ENCODE measurements at places on chromosomes 7 and 10.

GRCh38 chr10:61825628-61826027 is 75.9 kb upstream of the ARID5B start:
- DNase-seq: no peak

DNA sequence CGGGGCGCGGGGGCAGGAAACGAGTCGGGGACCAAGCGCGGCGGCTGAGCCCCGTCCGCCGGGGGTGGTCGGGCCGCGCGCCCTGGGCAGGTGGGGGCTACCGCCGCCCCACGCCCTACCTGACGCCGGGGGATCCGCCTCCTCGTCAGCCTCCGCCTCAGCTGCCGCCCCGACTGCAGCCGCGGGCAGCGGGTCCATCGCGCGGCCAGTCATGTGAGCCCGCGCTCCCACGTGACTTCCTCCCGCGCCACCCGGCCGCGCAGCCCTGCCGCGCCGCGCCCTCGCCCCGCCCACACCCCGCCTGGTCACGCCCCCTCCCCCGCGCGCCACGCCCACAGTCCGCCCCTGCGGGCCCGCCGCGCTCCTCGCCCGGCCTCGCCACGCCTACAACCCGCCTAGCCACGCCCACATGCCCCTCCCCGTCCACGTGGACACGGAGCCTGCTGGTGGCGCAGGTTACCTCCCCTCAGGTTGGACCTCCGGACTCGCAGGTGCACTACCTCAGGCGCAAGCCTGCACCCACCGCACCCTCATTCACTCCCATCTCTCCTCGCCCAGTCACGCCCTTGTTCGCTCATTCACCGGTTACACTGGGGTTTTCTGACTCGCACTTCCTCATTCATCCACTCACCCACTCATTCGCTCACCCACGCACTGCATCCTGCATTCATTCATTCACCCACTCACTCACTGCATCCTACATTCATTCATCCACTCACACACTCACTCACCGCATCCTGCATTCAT is at the start of gene SNX8:
Gene SNX8, minus strand, starts transcription at position 233 of the 747 bp plus-strand sequence. Its CDS starts 20 bp downstream, at position 213.
- no peak for DNase-seq

DNA sequence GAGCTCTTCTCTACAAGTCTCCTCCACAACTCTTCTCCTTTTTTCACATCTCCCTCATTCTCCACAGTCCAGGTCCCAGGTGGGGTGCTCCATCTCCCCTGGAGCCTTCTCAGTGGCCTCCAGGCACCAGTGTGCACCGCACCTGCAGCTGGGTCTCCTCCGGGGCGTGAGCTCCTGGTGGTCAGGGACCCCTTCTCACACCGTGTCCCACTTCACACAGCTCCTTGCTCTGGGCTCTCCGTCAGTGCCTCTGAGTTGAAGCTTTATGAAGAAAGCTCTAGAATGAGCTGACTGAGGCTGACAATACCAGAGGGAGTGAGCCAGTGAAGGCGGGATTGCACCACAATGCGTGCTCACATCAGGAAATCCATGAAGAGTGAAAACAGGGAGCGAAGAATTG is 290.2 kb downstream of the DNAJB6 start:
- no peak for DNase-seq

DNA sequence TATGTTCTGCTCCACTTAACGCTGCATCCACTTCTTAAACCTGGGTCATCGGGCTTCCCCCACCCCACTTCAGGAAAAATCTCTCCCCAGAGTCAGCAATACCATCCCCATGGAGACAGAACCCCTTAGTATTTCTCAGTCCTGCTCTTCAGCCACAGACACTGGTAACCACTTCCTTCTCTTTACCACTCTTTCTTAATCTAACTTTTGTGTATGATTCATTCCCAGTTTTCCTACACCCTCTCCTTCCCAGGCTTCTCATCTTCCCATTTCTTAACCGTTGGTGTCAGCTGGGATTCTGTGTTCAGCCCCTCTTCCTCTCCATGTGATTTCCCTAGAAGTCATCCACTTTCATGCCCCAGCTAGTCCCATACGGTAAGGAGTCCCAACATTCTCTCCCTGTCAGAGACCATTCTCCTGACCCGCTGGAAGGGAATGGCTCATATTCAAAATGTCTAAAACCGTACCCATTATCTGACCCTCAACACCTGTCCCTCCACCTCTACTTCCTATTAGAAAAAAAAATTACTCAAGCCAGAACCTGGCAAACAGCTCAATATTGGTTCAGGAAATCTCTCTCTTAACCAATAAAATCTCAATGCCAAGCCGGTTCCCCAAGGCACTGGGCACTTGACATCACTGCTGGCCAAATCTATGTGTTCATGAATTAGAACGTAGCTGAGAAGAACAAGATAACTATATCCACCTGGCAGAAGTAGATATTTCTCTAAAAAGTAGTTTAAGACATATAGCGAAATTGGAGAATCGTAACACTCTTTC is 89.4 kb downstream of the DGKI start:
- DNase-seq: no peak

DNA sequence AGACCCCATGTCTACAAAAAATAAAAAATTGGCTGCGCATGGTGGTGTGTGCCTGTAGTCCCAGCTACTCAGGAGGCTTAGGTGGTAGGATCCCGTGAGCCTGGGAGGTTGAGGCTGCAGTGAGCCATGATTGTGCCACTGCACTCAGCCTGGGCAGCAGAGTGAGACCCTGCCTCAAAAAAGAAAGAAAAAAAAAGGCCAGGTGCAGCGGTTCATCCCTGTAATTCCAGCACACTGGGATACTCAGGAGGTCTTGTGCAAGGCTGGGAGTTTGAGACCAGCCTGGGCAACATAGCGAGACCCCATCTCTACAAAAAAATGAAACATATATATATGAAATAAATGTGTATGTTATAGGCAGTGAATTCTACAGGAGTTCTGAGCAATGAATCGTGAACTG is 44.5 kb upstream of the UBE2H start:
- DNase-seq: no peak

- DNase-seq: no peak
Measured at GRCh38 chr7:3067193-3067592, 23.5 kb upstream of the CARD11 start.

- DNase-seq: no peak
Measured at GRCh38 chr10:132615341-132616169, 78.0 kb downstream of the INPP5A start.

- no peak for DNase-seq
Measured at GRCh38 chr7:80039251-80039884, 95.3 kb upstream of the GNAI1 start.

DNA sequence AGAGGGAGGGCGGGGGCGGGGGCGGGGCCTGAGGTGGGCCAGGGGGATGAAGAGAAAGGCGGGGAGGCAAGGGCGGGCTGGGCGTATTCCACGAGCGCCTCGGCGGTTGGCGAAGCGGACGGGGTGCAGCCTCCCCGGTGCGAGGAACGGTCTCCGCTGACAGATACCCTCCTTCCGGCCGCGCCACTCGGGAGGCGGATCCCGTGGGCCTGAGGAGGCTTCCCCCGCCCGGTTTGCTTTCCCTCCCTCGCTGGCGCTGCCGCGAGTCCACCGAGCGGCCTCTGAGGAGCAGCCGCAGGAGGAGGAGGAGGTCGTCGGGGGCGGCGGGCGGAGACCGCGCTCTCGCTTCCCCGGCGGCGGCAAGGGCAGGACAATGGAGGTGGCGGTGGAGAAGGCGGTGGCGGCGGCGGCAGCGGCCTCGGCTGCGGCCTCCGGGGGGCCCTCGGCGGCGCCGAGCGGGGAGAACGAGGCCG is at the start of gene TRIM24:
Gene TRIM24, plus strand, starts transcription at position 84 of the 473 bp plus-strand sequence. Its CDS starts 290 bp downstream, at position 374.
- DNase-seq: no peak

DNA sequence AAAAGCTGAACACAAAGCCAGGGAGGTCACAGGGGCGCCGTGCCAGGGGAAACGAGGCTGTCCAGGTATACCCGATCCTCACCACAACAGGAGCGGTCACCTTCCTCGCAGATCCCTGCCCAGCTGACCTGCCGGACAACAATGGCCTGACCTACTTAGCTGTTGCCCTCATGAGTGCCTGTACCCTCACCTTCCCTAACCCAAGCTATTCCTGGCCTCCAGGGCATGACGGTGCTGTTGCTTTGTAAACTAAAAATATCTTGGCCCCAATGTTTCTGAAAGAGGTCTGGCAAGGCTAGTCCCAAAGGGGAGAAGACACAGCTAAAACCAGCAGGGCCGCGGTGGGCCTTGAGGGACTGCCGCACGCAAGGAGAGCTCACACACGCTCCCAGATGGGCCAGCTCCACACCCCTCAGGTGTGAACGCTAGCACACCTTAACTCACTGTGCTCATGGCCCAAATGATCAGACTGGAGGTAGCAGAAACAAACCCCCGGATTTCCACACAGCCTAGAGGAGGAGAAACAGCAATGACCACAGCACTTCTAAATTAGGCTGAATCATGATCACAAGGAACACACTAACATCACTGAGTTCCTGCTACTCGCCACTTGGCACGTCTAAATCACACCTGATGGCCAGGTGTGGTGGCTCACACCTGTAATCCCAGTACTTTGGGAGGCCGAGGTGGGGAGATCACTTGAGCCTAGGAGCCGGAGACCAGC is 66.3 kb upstream of the CYTH3 start:
- DNase-seq: no peak

- no peak for DNase-seq
Measured at GRCh38 chr10:69501657-69502056, 50.4 kb downstream of the TSPAN15 start.

GRCh38 chr7:137873524-137873923 is 26.8 kb upstream of the DGKI start:
- no peak for DNase-seq

DNA sequence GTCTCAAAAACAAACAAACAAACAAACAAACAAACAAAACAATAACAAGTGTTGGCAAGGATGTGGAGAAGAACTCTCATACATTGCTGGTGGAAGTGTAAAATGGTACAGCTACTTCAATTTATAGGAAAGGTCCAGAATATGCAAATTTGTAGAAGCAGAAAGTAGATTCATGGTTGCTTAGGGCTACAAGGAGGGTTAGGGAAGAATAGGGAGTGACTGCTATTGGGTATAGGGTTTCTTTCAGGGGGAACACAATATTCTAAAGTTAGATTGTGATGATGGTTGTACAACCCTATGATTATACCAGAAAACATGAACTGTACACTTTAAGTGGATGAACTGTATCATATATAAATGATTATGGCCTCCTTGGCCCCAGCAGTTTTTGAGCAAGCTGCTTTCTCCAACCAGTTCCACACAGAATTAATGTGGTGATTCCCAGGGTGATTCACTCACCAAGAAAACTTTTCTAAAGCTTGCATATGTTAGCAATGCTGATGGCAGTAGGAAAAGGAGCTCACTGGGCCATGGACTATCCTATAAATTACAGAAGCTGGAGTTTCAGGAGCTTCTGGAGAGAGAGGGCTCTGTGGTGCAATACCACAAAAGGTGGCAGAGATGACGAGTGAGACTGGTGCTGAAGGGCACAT is 52.8 kb upstream of the KCNIP2 start:
- no peak for DNase-seq

- DNase-seq: no peak
Measured at GRCh38 chr10:114065049-114065435, 21.4 kb downstream of the ADRB1 start.

DNA sequence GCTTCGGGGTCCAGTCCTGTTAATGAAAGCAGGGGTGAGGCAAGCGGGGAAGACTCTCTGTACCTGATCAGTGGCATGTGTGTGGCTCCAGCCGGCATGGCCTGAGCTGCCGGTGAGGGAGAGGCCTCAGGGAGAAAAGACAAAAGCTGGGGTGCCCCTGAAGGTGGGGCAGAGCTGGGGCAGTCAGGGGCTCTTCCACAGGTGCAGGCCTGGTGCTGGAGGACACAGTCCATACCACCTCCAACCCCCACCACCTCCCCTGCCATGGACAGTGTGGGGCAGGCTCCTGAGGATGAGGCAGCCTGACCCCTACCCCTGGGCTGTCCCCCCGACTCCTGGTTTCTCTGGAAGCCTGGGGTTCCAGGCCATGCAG is 129.5 kb downstream of the LHPP start:
- no peak for DNase-seq

- no peak for DNase-seq
Measured at GRCh38 chr10:10779511-10779910, 238.2 kb upstream of the CELF2 start.

DNA sequence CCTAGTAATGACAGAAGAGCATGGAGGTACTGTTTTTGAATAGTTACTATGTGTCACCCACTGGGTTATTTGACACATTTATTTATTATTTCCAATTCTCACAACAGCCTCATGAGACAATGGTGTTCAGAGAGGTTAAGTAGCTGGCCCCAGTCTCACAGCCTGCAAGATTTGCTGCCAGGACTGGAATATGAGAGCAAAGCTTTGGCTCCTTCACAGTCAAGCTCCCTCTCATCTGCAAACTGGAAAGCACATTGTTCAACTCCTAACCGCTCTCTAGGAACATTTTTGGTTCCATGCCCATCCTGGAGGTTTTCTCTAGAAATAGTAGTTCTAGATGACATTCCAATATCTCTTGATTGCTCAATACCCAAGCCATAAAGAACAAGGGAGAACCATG is 75.5 kb upstream of the CXCL12 start:
- DNase-seq: no peak

- no peak for DNase-seq
Measured at GRCh38 chr7:45073031-45073785, 15.6 kb downstream of the NACAD start.

- no peak for DNase-seq
Measured at GRCh38 chr10:75230600-75231038, 5.1 kb downstream of the COMTD1 start.

DNA sequence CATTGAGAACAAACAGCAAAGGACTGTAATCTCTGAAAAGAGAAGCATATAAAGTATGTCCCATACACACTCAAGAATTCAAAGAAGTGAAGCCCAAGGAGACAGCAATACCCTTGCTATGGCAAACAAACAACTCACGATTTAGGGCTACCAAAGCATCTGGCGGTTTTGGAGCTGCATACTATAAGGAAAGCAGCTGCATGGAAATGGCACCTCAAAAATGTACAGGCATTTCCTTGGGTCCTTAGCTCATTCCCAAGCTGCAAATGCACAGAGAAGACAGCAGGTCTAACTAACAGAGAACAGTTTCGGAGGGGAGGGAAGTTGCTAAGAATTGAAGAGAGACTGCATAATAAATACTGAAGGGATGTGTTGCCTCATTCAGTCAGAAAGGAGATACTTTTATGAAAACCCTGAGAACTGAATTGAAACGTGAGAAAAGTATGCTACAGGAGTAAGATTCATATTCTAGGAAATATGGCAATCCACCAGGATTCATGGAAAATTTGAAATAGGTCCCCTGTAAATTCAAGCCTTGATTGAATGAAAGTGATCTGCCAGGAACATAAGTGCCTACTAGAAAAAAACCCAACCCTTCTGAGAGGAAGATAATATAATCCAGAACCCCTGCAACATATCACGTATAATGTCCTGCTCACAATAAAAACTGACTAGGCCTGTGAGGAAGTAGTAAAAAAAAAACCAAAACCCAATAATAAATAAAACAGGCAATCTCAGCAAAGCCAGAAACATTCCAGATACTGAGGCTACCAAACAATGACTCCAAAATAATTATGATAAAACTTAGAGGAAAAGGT is 36.4 kb downstream of the CUBN start:
- DNase-seq: no peak

GRCh38 chr7:30502470-30503251 is 2.0 kb downstream of the GGCT start:
- no peak for DNase-seq

Data from NCI-H524 treated with DMSO at 0.1 percent for 48 hours (cell line).